ENCODE measurements at places on chromosomes 1 and 21.
A peak's percentile ranks its signal among the peaks of the same experiment; 100 is the strongest.

DNA sequence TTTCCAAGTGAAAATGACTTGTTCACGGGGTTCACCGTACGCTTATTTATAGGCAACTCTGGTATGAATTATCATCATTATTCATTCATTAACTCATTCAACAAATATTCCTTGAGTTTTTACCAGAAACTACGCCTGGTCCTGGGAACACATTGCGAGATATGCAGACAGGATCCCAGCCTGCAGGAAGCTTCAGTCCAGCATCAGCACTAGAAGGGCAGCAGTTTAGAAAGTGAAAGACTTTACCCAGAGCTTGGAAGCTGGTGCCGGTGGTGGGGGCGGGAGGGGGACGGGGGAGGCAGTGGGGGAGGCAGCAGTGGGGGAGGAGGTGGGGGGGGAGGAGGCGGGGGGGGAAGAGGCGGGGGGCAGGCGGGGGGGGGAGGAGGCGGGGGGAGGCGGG is 55.9 kb downstream of the SETD4 start:
- DNase-seq: no peak

DNA sequence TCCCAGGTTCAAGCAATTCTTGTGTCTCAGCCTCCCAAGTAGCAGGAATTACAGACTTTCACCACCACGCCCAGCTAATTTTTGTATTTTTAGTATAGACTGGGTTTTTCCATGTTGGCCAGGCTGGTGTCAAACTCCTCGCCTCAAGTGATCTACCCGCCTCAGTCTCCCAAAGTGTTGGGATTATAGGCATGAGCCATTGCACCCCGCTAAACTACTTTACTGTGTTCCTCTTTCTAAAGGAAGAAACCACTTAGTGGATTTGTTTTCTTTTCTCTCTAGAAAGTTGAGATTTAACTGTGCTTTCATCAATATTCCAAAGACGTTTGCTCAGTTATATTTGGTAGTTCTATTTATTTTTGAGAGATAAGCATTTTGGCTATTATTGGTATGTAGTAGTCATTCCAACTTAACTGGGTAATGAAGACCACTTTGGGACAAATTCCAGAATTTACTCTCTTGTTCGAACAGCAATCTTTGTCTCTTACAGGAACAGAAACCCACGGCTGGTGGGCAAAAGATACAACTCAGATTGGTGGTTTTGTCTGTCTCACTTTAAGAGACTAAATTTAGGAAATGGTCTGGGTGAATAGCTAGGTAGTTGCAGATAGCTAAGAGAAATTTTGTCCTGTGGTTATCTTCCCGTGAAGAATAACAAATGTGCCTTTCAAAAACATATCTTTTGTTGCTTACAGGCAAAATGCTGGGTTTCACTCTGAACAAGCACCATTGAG is 103.5 kb upstream of the CD55 start:
- no peak for DNase-seq

- no peak for DNase-seq
These were observed 856.3 kb upstream of the B3GALT2 start for GRCh38 chr1:194042736-194043135.

GRCh38 chr21:41318218-41318617 is 1.6 kb downstream of the FAM3B start:
- no peak for DNase-seq

DNA sequence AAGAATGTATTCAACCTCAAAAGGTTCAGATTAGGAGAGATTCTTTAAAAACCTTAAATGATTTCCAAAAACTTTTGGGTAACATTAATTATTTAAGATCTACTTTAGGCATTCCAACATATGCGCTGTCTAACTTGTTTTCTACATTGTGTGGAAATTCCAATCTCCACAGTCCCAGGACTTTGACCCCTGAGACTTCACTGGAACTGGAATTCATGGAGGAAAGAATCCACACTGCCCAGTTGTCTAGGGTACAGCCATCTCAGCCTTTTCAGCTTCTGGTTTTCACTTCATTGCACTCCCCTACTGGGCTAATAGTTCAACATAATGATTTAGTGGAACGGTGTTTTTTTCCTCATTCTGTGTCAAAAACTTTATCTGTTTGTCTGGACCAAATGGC is 161.5 kb downstream of the IER5 start:
- no peak for DNase-seq

GRCh38 chr1:30287976-30288375 is 435.4 kb downstream of the MATN1 start:
- DNase-seq: no peak

DNA sequence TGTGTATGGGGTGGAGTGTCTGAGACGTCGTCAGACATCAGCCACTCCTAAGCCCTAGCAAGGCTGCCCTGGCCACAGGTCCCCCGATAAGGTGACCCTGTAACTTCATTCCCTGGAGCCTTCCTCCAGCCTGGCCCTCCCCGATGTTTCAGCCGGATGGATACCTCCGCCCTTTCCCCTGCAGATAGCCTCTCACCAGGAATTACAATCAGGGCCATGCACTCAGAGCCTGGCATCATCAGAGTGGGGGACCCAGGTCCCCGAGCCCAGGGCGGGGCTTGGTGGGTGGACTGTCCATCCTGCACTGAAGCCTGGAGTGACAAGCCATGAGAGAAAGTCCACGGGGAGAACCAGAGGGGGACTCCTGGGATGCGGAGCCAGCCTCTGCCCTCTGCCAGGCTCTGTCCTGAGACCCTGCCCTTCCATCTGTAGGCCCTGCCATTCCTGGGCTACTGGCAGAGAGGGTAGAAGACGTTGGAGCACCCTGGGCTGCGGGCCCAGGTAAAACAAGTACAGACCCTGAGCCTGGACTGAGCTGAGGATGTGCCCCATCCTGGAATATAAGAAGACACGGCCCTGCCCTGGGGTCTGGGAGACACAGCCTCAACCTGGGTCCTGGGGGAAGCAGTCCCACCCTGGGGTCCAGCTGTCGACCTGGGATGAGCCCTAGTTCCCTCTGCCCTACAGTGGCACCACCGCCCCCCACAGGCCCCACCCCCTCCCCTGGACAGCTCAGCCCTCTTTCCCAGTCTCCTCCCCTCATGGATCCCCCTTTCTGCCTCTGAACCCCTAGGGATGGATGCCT is 16.8 kb upstream of the ARF1 start:
- no peak for DNase-seq

DNA sequence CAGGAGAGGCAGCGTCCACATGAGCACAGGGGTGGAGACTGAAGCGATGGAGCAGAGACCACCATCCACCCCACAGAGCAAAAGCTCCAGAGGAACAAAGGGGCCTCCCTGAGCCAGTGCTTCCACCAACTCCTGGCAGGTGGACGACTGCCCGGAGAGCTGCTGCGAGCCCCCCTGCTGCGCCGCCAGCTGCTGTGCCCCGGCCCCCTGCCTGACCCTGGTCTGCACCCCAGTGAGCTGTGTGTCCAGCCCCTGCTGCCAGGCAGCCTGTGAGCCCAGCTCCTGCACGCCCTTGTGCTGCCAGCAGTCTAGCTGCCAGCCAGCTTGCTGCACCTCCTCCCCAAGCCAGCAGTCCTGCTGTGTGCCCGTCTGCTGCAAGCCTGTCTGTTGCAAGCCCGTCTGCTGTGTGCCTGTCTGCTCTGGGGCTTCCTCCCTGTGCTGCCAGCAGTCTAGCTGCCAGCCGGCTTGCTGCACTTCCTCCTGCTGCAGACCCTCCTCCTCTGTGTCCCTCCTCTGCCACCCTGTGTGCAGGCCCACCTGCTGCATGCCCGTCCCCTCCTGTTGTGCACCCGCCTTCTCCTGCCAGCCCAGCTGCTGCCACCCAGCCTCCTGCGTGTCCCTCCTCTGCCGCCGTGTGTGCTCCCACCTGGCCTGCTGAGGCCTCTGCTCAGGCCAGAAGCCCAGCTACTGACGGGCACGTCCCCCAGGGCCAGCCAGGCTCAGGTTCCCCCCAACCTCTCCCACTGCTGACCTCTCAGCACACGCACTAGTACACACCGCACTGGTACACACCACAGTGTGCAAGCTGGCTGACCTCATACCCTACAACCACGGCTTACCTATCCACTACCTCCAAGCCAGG is 5.4 kb downstream of the KRTAP10-12 start:
- DNase-seq: no peak

- DNase-seq: no peak
These were observed 100.2 kb upstream of the GNG4 start for GRCh38 chr1:235749755-235750300.

- DNase-seq: no peak
These were observed 112.4 kb upstream of the BEND5 start for GRCh38 chr1:48889082-48889481.

DNA sequence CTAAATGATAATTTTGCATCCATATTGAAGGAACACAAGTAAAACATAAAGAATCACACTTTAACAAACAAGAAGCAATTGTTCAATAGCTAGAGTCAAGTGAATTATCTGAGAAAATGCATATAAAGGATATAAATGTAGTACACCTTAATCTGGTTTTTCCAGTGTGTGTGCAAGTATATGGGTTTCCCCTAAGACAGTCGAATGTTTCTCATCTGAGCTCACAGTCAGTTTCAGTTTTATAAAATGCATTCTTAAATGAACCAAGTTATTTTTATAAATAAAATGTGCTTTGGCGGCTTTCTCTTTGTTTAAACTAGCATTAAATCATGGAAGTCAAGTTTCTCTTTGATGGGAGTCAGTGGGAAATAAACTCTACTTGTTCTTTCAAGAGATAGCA is 125.9 kb downstream of the PTPRC start:
- DNase-seq: no peak

- no peak for DNase-seq
These were observed 2.5 kb upstream of the TRIM11 start for GRCh38 chr1:228408869-228409805.

GRCh38 chr1:195951313-195951712 is 656.9 kb downstream of the KCNT2 start:
- no peak for DNase-seq

DNA sequence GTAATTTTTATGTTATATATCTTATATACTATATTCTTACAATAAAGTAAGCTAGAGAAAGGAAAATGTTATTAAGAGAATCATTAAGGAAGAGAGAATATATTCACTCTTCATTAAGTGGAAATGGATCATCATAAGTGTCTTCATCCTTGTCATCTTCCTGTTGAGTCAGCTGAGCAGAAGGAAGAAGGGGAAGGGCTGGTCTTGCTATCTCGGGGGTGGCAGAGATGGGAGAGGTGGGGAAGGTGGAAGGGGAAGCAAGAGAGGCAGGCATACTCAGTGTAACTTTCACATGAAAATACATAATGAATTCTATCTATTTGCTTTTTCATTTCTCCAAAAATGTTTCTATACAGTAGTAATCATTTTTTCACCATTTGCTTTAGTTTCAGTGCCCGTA is 5.1 kb downstream of the DNASE2B start:
- peak; percentile 51 for DNase-seq

GRCh38 chr1:16165548-16165947 is 9.7 kb upstream of the EPHA2 start:
- DNase-seq: no peak

DNA sequence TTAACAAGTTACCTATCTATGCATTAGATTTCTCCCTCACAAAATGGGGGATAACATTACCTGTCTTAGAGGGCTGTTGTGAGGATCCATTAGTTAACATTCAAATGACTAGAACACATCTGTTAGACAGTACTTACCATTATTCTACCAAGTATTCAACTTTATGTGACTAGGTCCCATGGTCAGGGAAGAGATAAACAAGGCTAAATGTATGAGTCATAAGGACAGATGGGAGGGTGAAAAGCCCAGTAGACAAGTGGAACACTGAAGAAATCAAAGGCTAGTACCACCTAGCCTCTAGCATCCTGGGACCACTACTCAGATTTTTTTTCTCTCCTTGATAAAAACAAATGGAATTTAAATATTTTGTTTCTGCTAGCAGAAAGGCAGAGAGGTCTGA is 9.0 kb upstream of the VHLL start:
- no peak for DNase-seq

- DNase-seq: peak; percentile 95
These were observed 28.7 kb downstream of the KCNA3 start for GRCh38 chr1:110645821-110646735.

DNA sequence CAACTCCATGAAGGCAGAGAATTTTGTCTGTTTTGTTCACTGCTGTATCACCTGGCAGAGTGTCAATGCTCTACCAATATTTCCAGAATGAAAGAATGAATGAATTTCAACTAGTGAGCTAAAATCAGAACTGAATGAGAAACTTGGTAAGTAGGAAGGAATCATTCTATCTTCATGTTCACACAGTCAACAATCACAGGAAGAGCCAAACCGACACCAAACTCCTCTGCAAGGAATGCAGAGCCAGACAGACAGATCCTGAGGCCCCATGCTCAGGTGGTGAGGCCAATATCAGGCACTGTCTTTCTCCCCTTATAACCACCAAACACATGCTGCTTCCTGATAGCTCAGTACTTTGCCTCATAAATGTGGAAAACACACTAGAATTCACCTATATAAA is 139.1 kb downstream of the SLC45A1 start:
- no peak for DNase-seq

DNA sequence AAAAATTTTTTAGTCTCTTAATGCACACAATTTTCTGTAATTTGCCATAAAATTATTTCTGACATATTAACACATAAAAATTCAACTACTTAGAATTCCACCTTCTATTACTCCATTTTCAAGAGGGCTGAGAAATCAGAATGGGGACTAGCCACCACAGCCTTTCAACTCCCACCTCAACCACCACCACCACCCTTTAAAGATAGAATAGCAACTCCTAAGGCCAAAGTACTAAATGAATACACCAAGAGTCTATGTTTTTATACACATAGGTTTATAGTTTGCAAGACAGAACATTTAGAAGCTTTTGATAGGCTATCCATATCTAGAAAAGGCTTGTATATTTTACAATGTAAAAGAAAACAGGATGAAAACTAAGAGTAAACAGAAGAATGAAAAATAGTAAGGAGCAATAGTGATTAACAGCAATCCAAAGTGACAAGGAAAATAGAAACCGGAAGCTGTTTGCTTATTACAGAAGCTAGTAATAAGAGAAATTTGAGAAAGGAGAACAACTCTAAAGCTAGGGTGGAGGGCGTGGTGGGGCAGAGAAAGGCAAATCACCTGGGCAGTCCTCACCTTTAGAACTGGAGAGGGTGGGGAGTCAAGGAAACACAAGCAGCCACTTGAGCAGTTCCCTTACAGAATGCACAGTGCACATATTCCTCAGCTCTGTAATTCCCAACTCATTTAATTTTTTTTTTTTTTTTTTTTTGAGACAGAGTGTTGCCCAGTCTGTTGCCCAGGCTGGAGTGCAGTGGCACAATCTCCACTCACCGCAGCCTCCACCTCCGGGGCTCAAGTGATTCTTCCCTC is 27.7 kb downstream of the EPS15 start:
- peak; percentile 69 for DNase-seq

GRCh38 chr1:45925728-45926287 is 122.4 kb downstream of the MAST2 start:
- no peak for DNase-seq

- no peak for DNase-seq
These were observed 92.5 kb downstream of the RNF220 start for GRCh38 chr1:44497422-44498170.

DNA sequence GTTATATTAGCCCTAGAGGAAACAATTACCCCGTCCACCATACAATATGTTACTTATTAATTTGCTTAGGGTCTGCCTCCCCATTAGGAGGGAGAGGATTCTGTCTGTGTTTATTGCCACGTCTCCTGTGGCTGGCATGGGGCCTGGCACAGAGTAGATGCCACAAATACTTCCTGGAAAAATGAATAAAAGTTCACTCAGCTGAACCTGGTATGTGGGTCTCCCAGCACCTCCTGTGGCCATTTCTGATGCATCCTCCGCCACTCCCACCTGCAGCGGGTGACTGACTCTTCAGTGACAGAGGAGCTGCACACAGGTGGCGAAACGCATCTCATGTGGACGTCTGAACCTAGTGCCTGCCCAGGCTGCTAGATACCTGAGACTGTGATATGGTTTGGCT is 112.7 kb downstream of the CLIC6 start:
- DNase-seq: no peak

All from suppressor macrophage treated with lipopolysaccharide for 4 hours (primary cell).